H7 (cell line): ENCODE measurements at places on chromosomes 7 and 10.

DNA sequence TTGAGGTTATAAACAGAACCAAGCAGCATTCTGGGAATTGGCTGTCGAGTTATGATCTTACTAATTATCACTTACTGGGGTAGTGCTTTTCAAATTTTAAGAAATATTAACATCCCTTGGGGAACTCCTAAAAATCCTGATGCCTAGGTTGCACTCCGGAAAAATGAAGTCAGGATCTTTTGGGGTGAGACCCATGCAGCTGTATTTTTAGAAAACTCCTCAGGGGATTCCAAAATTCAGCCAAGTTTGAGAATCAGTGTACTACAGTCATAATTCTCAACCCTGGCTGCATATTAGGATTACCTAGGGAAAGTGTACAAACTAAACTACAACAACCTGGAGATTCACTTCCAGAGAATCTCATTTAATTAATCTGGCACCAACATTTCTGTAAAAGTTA, 17.2 kb upstream of the PPP1R9A start:
- DNase-seq = no peak

GRCh38 chr7:48681006-48681405, 243.3 kb upstream of the CDC14C start:
- DNase-seq = no peak

- no peak for DNase-seq
Observed at GRCh38 chr7:139109983-139110411, 477 bp upstream of the ZC3HAV1 start.

GRCh38 chr7:72058579-72058978, 353.6 kb downstream of the CALN1 start:
- no peak for DNase-seq

DNA sequence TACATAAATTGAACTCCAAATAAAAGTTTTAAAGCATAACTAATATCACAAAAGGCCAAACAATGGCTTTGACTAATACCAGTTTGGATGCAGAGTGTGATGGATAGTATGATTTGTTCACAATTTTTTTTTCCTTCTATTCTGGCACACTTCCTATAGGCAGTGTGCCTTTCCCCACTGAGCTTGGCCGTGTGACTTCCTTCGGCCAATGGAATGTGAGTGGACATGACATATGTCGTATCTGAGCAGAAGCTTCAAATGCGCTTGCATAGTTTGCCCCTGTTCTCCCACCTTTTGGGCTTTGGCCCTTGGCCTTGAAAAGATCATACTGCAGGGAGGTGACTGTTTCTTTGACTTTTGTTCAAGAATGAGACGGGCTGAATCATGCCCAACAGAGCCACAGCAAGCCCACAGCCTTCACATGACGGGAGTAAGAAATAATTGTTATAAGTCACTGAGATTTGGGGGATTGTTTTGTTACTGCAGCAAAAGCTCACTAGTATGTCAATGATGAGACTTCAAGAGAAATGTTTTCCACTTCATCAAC, 279.9 kb upstream of the NEBL start:
- no peak for DNase-seq

DNA sequence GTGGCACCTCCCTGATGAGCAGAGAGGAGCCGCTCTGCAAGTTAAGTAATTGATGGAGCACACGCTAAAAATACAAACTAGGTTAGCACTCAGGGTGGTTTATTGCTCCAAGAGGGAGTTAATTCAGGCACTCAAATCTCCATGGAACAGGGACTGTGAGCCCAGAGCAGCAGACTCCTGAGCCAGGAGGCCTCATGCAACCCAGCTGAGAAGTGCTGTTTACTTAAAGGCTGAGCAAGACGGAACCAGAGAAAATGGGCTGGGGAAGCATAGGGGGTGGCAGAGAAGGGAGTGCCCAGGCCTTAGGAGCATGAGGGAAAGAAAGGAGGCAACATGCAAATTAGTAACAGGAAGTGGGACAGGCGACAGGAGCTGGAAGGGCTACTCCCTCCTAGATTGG, 174.1 kb downstream of the KCNMA1 start:
- no peak for DNase-seq

- DNase-seq = no peak
Observed at GRCh38 chr7:130367836-130368746, 12.2 kb upstream of the CPA1 start.

- DNase-seq = no peak
Observed at GRCh38 chr10:118698421-118698820, 56.3 kb downstream of the CACUL1 start.

DNA sequence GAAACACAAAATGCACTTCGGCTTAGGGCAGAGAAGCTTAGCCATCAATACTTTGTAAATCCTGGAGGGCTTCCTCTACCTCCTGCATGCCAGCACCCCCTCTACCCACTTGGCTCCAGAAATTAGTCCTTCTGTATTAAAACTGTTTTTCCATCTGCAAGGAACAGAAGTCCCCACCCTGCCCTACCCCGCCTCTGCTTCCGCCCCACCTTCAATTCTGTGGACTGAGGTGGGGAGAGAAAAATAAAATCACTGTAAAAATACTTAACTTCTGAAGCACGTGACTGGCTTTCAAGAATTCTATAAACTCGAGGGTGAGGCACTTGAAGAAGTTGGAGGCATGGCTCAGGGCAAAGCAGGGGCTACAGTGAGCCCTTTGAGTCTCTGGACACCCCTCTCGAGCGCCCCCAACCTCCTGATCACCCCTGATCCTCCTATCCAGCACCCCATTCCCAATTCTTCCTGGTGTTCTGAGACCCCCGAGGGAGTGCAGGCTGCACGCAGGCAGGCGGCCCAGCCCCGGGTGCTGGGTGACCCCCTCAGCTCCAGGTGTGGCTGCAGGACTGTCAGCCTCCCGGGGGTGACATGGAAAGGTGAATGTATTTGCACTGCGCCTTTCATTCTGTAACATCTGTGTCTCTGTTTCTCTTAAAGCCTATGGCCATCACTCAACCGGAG, 7.3 kb upstream of the KIAA1217 start:
- peak; percentile 53 for DNase-seq

GRCh38 chr7:38177621-38178003, 433 bp upstream of the STARD3NL start:
- DNase-seq = no peak

DNA sequence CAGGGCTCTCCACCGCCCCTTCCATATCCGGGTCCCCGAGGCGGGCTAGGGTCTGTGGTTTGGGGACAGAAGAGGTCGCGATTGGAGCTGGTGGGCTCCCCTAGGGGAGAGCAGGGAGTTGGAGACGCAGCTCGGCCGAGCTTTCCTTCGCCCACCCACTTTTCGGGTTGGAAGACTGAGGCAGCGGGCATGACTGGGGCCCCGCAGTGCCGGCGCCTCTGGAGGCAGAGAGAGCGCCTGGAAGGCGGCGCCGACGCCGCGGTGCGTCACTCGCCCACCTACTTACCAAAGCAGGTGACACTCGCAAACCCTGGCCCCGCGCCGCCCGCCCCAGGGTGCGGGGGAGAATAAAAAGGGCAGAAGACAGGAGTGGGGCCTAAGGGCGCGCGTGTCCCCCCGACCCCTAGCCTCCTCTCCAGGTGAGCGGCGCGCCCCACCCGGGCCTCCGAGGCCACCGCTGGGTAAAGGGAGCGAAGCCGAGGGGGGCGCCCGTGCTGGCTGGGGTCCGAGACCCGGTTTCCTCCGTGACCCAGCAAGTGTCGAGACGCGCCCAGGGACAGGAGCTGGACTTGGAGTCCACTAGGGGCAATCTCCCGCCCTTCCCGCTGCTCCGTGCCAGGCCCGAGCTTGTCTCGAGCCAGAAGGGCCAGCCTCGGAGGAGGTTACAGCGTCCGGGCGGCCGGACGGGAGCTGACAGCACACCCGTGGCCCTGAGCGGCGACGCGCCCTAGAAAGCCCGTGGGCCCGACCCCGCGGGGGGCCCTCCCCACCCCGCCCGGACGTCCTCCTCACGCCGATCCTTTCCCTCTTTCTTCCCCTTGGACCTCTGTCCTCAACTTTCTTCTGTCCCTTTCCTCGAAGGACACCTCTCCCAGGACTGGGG, 34.4 kb upstream of the GRID1 start:
- DNase-seq = peak; percentile 78

DNA sequence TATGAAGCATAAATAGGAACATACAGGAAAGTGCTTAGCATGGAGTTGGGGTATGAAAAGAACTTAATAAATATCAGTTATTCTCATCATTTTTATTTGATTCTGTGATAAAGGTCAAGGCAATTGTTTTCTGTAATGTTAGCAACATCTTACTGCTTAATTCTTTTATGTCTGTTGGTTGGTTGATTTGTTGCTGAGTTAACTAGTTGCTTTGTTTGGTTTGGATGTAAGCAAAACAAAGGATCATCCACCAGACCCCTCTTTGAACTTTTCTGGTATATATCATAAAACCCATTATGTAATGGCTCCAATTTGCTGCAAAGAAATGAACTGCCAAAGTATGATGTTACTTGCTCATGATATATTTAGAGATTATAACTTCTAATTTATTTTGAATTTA, 44.5 kb downstream of the CH25H start:
- DNase-seq = no peak

DNA sequence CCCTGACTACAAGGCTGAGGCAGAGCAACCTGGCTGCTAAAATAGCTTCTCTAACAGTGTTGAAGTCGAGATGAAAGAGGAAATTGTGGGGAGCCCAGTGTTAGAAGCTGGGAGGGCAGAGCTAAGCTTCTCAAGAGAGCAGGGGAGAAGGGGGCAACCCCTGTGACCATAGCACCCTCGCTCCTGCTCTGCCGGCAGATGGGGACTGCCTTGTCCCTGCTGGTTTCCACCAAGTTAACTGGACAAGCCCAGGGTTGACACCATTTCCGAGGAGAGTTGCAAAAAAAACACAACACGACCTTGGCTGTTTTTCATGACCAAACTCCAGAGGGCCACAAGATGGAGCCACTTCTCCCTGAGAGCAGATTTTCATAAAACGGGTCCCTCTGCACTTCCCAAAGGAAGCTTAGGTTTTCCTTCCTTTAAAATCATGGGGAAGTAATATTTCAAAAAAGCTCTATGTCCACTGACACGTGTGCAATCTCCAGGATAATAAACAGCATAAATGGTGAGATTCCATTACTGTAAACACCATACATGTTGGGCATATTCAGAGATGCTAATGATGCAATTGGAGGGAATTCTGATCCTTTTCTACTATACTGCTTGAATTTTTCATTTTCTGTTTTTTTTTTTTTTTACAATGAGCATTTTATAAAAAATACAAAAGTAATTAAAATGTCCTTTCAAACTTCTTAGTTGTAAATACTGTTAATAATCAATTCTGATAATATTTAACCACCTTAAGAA, 140.4 kb downstream of the PIP4K2A start:
- peak; percentile 52 for DNase-seq

GRCh38 chr7:36090976-36091873, 61.8 kb upstream of the EEPD1 start:
- no peak for DNase-seq

DNA sequence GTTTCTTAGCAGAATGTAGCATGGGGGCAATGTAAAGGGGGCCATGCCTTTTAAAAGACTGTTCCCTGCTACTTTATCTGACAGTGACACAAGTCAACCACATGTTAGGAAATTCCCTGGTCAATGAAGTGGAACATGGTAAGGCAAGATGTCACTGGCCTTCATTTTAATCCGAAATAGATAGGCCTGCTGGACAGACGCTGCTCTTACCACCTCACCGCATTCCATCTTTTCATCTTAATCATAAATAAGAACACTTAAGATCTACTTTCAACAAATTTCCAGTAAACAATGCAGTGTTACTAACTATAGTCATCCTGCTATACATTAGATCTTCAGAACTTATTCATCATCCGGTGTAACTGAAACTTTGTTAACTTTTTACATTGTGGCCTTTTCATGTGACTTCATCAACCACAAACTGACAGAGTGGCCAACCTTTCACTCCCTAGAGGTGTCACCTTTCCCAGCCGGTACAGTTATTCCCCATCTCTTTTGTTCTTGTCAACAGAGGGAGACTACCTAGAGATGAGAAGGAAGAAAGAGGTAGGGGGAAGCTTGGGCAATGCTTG, 15.6 kb downstream of the ASB4 start:
- peak; percentile 4 for DNase-seq

DNA sequence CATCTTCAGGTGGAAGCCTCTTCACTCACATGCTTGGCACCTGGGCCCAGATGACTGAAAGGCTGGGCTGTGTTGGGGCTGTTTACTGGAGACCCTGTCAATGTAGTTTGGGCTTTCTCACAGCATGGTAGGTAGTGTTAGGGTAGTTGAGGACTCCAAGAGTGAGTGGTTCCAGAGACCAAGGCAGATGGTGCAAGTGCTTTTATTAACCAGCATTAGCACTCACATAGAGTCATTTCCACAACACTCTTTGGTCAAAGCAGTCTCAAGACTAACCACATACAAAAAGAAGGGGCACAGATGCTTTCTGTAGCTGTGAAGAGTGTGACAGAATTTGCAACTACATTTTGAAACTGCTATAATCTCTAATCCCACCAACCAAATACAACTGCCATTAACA, 135.0 kb downstream of the RTKN2 start:
- no peak for DNase-seq

GRCh38 chr10:132384618-132385388, 12.2 kb upstream of the PWWP2B start:
- DNase-seq = peak; percentile 39

DNA sequence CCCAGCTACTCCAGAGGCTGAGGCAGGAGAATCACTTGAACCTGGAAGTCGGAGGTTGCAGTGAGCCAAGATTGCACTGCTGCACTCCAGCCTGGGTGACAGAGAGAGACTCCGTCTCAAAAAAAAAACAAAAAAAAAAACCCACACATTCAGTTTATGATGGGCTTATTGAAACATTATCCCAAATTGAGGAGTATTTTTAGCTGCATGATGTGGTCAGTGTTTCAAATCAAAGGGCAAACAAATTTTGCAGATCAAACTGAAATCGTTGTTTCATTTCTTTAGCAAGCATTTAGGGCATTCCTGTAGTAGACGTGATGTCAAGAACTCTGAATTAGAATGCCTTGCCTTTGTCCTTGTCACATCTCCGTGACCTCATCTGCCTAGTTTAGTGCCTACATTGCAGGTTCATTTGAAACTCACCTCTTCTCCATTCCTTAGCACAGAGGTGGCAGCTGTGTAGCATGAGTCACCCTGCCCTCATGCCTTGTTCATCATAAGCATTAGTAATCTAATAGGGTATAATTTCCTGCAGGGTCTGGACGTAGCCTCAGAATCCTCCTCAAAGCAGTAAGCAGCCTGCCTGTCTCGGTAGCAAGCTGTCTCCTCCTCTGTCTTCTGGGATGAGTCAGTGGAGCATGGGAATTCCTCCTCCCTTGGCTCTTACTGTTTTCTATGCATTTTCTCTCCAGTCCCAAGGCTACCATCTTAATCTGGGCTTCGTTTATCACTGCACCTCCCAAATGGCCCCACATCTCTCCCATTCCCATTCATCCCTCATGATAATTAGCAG, 73.8 kb downstream of the CUL1 start:
- no peak for DNase-seq

GRCh38 chr10:125081931-125082330, 78.4 kb downstream of the CTBP2 start:
- DNase-seq = no peak

DNA sequence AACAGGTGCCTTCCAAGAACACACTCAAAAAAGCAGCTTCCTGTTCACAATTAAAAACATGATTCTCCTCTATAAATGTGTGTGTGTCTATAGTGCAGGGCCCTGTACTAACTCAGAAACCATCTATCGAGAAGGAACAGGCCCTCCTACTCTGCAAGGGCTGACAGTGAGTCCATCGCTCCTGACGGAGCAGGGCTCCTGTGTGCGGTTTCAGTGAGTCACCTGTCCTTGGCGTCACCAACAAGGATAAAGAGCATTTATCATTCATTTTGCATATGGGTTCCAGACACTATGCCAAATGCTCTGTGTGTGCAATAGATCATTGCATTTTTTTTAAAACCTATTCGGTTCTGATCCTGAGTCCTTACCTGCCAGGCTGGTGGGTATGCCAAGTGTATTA, 63.7 kb downstream of the TACC2 start:
- no peak for DNase-seq
